AG04450 (cell line): ENCODE measurements at places on chromosomes 4 and X. TPM values are rescaled to one million over a fixed set of nuclear protein-coding genes. Genes with fewer than 3 reads are reported as not detected.

- DNase-seq, result no peak
Observed at GRCh38 chrX:9875801-9876200, 89.6 kb downstream of the SHROOM2 start.

PDZD4 gene
- polyA plus RNA-seq, result 0.04 and 0.29 TPM in 2 replicates

DNA sequence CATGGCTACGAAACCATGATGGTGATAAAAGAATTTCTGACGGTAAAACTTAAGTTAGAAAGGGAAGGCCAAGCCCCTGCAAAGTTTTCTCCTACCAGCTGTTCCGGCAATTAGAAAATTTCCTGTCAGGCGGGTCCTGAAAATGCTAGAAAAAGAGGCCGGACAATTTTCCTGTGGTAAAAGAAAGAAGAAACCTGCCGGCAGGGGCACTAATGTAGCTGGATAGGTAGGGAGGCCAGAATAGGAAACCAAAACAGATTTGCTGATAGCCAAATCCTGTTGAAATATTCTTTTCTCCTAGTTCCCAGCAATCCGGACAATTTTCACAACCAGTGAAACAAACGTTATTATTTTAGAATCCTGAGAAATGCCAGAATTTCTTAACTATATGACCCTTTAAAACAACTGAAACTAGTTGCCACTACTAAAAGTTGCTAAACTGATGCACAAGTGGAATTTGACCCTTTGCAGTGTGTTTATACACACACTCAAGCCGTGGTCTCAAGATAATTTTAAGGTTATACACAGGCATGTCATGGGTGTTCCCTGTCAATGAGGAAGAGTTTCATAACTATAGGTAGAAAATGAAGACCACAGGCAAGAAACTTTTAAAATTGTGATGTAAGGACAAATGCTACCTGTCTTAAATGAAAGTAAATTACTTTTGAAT, 47.7 kb downstream of the RPS6KA3 start:
- DNase-seq, result no peak

CASP3 gene
- 38.9 and 51.8 TPM in 2 replicates for polyA plus RNA-seq

- DNase-seq, result no peak
Observed at GRCh38 chr4:145497199-145498149, 15.8 kb downstream of the SMAD1 start.

DNA sequence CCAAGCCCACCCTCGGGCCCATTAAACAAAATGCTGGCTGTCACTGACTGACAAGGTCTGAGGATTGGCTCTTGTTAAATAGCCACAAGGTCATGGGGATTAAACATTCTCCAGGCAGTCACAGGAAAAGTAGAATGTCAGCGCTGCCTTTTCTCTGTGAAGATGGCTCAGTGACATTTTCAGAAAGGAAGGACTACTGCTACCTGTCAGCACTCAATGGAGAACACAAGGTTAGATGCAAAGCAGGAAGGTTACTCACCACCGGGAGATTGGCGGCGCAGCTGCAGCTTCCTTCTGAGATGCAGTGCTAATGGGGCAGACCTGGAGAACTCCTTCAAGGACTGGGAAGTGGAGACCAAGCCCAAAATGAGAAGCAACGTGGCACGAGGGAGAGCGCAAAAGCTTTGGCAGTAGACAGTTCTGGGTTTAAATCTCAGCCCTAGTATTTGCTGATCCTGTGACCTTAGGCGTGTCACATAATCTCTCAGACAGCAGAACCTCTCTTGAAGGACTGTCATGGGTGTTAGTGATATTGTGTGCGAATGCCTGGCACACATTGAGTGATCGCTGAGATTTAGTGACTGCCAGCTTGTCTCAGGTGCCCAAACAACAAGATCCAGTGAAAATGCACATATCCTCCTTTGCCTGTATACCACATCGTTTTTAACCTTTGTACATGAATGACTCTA, 213.1 kb upstream of the BOD1L1 start:
- no peak for DNase-seq

DNA sequence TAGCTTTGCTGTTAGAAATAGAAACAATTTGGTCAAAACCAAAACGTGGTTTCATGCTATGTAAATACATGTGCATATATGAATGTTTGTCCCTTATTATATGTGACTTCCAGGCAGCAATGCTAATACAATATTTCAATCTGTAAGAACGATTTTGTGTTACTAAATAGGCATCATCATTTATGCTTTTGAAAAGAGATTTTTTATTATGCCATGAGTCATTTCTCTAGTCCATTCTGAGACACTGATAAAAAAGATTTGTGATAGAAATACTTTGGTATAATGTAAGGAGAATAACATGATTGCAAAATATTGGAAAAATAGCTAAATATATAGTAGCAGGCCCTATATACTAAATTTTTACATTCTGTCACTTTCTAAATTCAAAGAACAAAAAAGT, 28.9 kb downstream of the SYNPO2 start:
- no peak for DNase-seq

GATA1 gene
- polyA plus RNA-seq, result not detected in 2 replicates

GRCh38 chr4:1579001-1579900, 104.9 kb downstream of the FAM53A start:
- no peak for DNase-seq

LRAT gene
- not detected in 2 replicates for polyA plus RNA-seq

GRCh38 chr4:48205107-48205506, 64.5 kb downstream of the TEC start:
- DNase-seq, result no peak

DNA sequence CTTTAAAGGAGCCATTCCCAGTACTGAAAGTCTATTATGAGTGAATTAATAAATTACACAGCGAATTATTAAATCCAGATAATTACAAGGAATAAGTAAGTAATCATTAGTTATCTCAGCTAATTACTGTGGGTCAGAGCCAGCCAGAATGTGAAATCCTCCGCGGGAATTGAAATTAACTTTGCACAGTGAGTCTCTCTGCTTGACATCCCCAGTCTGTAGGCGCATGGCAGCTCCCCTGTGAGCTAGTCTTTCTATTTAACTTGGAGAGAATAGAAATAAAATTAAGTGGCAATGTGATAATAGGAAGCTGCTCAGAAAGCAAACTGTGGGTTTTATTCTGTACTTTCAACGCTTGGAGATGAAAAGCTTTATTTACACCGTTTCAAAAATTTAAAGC, 7.2 kb downstream of the POU4F2 start:
- DNase-seq, result no peak

SOX3 gene
- polyA plus RNA-seq, result not detected in 2 replicates

ANKRD50 gene
- 16.7 and 21.2 TPM in 2 replicates for polyA plus RNA-seq

DNA sequence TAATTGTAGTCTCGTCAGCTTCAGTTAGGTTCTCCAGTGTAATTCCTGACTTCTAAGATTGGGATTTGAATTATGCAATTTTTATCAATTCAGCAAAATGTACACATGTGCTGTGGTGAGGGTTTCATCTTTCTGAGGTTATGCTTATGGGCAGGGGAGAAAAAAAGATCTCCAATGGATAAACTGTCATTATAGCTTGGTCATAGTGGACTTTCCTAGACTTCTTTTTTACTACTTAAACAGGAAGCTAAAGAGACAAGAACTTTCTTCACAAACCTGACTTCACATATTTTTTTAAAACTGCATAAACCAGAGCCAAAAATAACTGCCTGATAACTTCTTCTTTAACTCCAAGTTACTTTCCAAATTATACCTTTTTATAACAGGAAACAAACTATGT, 21.7 kb upstream of the SPP1 start:
- DNase-seq, result no peak

DNA sequence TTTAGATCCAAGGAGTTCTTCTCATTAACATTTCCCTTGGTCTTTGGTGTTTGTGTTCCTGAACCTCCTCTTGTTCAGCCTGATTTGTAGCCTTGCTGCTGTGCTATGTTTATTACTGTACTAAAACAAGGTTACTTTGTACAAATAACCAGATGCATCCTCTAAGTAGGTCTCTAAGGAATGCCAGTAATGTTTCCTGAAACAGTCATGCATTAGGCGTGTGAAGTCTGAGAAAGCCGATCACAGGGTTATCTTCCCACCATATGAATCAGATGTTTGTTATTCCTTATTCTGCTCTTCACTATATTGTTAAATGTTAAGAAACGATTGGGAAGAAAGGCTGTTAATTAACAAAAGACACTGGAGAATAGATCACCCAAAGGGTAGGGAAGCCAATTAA, 66.9 kb downstream of the GALNTL6 start:
- peak; percentile 1 for DNase-seq

FAM149A gene
- polyA plus RNA-seq, result 0.07 and 0.20 TPM in 2 replicates

GRCh38 chr4:181017038-181017437, 1226.2 kb upstream of the TENM3 start:
- DNase-seq, result no peak

- DNase-seq, result no peak
Observed at GRCh38 chr4:145626623-145626982, 7.4 kb downstream of the MMAA start.

DNA sequence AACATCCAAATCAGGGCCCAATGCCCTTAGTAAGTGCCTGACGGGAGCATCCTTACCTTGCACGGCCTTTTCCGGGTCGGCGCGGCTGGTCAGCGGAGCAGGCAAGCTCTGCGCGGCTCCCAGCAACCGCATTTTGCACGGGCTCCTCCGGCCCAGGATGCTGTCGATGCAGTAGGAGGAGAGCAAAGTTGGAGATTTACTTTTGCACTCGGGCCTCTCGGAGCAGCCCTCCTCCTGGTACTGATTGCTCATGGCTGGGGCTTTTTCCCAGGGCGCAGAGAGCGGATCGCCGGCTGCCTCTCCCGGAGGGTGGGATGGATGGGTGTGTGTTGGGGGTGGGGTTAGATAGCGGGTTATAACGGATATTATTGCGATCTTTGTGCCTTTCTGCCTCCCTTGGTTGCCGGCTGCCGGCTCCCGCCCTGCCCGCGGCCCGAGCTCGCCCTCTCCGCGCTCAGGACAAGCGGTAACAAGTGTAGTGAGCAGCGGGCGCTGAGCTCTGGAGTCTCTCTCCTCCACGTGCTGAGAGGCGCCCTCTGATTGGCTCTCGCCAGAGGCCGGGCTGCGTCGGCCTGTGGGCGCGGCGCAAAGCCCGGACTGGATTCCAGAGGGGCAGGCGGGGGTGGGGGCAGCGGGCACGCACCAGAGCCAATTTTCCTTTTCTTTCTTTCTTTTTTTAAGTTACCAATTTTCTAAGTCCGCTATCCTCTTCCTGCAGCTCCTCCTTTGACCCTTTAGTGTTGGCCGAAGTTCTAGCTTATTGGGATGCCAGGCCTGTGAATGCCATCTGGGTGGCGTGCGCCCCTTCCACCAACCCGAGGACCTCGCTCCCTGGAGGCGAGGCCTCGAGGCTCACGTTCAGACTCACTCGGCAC, at the start of gene ARX:
Gene ARX, minus strand, starts transcription at position 480 of the 875 bp plus-strand sequence. Its CDS starts 228 bp downstream, at position 252.
- DNase-seq, result peak; percentile 6

MAGEA2 gene
- polyA plus RNA-seq, result not detected in 2 replicates

- no peak for DNase-seq
Observed at GRCh38 chr4:126513596-126513995, 1119.2 kb upstream of the INTU start.

DNA sequence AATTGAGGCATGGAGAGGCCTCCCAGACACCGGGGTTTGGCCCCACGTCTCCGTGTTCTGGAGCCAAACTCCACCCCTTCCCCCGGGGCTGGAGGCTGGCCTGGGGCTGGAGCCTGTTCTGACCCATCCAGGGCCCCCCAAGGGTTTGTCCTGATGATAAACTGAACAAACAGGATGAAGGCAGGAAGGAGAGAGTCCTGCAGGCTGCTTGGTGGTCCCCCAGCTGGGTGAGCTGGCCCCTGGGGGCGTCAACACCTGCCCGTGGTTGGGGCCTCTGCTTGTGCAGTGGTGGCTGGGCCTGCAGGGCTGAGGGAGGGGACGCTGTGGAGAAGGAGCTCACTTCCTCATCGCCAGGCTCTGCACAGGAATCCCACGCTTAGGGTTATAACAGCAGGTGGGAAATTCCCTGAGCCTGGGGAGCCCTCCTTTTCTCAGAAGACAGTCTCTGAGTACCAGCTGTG, 2.3 kb downstream of the SH3TC1 start:
- DNase-seq, result no peak

ARHGAP36 gene
- not detected in 2 replicates for polyA plus RNA-seq

DNA sequence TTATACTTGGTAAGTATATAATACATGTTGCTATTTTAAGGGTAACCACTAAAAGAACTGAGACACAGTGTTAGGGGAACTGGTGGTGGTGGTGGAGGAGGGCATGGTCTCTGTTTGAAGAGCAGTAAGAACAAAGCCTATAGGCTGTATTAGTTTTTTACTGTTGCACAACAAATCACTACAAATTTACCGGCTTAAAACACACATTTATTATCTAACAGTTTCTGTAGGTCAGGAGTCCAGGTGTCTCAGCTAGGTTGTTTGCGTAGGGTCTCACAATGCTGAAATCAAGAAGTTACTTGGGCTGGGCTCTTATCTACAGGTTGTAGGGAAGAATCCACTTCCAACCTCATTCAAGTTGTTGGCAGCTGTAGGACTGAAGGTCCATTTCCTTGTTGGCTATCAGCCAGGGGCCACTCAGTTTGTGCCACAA, 52.6 kb downstream of the CASK start:
- no peak for DNase-seq

RBM46 gene
- polyA plus RNA-seq, result not detected in 2 replicates

GRCh38 chr4:27368781-27369180, 508.1 kb downstream of the STIM2 start:
- no peak for DNase-seq

DNA sequence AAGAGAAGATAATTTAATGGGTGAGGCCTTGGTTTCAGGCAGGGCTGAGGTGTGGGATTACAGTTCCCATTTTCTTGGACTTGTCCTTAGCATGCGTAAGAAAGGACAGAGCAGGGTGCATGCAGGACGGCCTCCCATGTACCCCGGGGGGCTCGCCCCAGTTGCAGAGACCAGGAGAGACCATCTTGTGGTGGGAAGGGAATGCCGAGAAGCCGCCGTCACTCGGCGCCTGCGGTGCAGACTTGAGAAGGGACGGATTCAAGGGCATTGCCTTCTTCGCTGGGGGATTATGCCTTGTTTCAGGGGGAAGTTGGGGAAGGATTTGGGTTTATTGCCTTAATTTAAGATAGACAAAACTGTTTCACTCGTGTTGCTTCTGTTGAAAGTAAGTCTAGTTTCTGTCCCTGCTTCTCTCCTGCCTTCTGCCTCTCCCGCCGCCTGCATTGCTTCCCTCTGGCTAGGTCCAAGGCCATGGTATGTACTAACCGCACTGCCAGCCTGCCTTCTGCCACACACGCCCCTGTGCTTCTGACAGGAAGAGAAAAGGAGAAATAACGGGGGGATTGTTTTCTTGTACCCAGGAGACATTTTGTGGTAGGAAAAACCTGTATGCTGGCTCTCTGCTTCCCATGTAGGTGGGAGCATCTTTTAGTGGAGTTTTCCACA, 175.9 kb downstream of the DCLK2 start:
- DNase-seq, result no peak

FAT4 gene
- polyA plus RNA-seq, result 15.4 and 18.0 TPM in 2 replicates

- no peak for DNase-seq
Observed at GRCh38 chr4:92953462-92953861, 649.7 kb downstream of the GRID2 start.

- DNase-seq, result no peak
Observed at GRCh38 chrX:121227888-121228287, 180.5 kb downstream of the GLUD2 start.

DNA sequence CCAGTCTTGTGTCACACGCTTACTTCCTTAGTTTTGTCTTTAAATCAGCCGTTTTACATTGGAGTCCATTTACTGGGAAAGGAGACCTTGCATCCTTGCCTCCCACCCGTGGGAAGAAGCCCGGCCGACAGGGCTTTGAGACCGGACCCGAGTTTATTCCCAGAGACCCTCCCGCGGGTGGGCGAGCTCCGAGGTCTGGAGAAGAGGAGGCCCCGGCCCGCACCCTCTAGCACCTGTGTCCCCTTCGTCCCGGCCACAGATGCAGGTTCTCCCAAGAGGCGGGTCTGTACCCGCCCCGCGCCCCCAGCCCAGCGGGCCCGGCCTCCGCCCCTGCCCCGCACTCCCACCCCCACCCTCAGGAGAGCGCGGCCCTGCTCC, 3.8 kb upstream of the SLC26A1 start:
- DNase-seq, result no peak
